LHCN-M2 (cell line): ENCODE measurements at places on chromosomes 12 and 14.
A peak's percentile ranks its signal among the peaks of the same experiment; 100 is the strongest.

GRCh38 chr14:68653804-68654203, 139.1 kb downstream of the ZFP36L1 start:
- DNase-seq, result no peak

- no peak for DNase-seq
Measured at GRCh38 chr12:28870839-28871440, 278.1 kb upstream of the FAR2 start.

DNA sequence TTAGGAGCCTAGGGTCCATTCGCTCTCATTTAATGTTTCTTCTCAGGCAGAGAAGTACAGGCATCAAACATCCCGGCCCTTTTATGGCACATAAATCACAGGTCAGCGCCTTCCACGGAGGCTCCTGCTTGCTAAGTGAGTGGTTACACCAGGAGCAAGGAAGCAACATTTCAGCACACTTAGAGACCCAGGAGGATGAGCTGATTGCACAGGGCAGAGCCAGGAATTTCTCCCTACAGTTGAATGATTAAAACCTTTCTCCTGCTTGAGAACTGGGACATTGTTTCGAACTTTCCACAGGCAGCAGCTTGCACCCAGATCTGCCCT, 233.4 kb downstream of the SPTSSA start:
- no peak for DNase-seq

DNA sequence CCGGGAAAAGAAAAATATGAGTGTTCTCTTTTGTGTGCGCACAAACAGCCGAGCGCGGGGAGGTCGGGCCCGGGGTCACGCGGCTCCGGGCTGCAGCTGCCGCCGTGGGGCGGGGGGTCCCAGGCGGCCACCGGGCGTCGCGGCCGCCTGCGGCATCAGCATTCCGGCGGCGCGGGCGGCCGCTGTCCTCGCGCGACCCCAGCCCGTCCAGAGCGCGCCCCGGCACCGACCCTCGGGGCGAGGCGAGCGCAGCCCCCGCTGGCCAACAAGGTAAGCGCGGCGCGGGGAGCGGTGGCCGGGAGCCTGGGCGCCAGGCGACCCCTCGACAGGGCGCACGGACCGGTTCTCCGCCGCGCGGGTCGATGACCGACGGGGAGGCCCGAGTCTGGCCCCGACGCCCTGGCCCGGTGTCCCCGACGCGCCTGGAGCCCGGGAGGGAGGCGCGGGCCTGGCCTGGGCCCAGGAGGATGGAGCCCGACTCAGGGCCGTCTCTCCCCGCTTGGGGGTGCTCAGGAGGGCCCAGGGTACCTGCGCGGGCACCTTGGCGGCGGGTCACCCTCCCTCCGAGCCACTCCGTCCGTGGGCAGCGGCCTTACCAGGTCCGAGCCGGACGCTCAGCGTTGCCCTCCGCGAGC, 103.9 kb upstream of the DIO3 start:
- DNase-seq, result no peak

DNA sequence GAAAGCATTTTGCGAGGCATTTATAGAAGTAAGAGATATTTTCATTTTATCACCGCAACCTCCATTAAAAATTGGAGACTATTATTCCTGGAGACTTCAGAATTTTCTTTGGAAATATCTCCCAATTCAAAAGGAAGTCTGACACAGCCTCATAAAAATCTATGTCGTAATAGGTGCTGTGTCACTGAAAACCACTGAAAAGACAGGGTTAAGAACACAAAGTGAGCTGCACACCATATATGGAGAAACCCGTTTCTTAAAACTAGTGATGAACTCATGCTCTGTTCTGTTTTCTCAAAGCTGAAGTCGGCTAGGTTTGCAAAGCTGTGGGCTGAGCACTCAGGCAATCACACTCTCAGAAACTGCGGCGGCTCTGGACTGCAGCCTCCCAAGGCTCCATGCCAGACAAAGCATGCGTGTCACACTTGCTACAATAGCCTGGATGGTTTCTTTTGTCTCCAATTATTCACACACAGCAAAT, at the start of gene GLIPR1:
Gene GLIPR1, plus strand, starts transcription at position 287 of the 481 bp plus-strand sequence. Its CDS starts 126 bp downstream, at position 413.
- DNase-seq, result peak; percentile 98

DNA sequence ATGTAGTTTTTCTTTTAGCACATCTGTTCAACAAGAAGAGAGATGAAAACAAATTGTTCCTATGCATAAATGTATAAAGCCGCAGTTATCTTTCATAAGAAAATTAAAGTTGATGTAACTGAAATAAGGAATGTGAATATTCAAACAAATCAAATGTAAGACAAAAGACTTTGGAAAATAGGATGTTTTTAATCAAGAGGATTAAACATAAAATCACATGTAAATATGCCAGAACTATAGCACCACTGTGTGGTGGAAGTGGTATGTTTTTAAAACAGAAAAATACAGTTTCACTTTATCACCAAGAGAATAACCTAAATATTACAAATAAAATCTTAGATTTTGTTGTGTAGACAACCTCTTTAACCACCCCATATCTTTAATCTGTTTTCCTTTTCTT, 40.4 kb downstream of the CAPS2 start:
- peak; percentile 26 for DNase-seq

GRCh38 chr12:12717586-12718380, 615 bp downstream of the CDKN1B start:
- peak; percentile 30 for DNase-seq

- DNase-seq, result no peak
Measured at GRCh38 chr14:89085231-89085731, 260.8 kb downstream of the TTC8 start.
